NCI-H2081 treated with DMSO at 0.1 percent for 48 hours (cell line): ENCODE measurements at places on chromosomes 5 and 9.

DNA sequence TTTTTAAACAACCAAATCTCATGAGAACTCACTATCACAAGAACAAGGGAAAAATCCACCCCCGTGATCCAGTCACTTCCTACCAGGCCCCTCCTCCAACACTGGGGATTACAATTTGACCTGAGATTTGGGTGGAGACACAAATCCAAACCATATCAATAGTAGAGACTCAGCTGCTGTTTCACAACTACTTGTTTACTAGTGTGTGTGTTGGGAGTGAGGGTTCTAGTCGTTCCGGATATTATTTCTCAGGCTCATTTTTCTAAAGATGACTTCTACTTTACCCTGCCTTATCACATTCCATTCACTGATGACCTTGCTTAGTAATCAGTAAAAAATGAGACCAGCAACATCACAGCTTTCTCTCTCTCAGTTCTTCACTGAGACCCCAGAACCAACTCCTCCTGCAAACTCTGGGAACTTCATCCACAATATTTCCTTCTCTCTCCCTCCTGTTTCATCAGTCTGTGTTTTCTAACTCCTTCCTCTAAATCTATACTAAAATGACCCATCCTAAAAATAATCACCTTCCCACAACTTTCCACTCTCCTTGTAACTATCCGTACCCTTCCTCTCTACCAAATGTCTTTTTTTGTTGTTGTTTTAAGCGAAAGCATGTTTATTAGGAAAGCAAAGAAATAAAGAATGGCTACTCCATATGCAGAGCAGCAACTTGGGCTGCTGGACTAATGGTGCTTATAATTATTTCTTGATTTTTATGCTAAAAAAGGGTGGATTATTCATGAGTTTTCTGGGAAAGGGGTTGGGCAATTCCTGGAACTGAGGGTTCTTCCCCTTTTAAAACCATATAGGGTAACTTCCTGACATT is 121.5 kb upstream of the SPRY4 start:
- DNase-seq: no peak

DNA sequence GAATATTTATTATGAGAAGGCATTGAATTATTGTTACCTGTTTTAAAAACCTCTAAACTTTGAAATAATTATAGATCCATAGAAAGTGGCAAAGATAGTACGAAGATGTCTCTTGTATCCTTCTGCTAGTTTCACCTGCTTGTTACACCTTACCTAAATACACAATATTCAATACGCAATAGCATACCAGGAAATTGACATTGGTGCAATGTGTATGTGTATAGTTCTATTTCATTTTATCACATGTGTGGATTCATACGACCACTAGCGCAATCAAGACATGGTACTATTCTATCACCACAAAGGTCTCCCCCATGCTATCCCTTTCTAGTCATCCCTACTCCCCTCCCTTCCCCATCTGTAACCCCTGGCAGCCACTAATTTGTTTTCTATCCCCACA is 8.5 kb upstream of the OR2S2 start:
- DNase-seq: no peak

DNA sequence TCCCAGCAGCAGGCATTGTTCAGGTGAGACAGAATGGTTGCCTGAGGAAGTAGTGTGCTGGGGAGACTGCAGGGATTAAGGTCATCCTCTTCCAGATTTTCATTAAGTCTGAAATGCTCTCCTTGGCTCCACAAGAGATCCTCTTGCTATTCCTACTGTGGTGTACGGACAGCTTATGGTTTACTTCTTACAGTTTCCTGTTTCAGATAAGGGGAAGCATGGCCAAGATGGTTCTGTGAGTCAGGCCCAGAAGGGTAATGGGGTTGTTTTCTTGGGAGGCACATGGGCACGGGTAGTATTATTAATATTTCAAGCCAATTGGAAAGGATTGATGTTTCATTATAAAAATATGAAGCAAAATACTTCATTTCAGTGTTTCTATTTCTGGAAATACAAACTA is 42.9 kb downstream of the GLRX start:
- no peak for DNase-seq

- no peak for DNase-seq
Observed at GRCh38 chr9:108784998-108785397, 70.8 kb downstream of the ACTL7B start.

- DNase-seq: no peak
Observed at GRCh38 chr9:113585555-113585954, 122.0 kb downstream of the RGS3 start.

- DNase-seq: no peak
Observed at GRCh38 chr9:135244271-135245221, 157.1 kb downstream of the OLFM1 start.

DNA sequence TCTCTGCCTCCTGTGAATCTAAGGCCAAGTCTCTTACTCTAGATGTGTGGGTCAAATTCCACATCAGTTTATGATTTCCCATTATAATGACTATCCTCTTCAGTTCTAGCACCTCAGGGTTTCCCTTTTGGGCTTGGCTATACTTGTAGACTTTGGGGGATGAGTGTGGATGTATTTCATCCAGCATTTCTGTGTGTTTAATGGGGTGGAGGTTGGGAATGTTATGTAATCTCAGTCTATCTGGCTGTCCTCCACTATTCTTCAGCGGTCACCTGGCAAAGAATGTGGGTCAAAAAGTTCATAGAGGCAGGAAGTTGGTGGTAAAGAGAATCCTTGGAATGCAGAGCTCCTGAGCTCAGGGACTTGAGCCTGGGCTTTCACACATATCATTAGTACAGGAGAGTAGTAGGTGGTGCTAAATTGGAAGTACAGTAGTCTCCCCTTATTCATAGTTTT is 64.9 kb downstream of the CFAP95 start:
- DNase-seq: no peak

GRCh38 chr9:85040146-85040545 is 370.6 kb downstream of the NTRK2 start:
- DNase-seq: no peak

DNA sequence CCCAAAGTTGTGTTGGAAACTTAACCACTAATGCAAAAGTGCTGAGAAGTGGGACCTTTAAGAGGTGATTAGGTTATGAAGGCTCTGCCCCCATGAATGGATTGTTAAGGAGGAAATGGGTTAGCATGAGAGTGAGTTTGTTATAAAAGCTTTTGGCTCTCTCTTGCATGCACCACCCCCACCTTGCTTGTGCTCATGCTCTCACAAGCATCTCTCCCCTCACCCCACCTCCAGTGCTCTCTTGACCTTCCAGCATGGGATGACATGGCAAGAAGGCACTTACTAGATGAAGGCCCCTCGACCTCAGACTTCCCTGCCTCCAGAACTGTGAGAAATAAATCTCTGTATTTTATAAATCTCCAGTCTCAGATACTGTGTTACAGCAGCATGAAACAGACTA is 52.8 kb downstream of the RICTOR start:
- no peak for DNase-seq

GRCh38 chr5:172637740-172638139 is 3.3 kb upstream of the NEURL1B start:
- DNase-seq: no peak

DNA sequence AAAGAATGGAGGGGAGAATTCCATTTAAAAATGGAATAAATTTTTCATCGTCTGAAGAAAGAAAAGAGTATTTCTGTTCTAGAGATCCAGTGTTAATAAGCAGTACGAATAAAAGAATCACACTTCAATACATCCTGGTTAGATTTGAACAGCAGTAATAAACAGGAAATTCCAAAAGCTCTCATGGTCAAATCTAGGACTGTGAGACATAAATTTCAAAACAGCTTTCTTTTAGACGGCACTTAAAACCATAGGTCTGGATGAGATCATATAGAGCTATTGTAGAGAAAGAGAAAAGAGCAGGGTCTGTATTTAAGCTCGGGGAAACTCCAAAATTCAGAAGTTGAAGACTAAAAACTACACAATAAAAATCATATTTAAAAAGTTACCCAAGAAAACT is 1006.9 kb upstream of the CTNND2 start:
- DNase-seq: no peak
